ENCODE measurements at places on chromosomes 3 and 15.

- DNase-seq = no peak
Measured at GRCh38 chr3:127770671-127771355, 51.5 kb downstream of the MGLL start.

GRCh38 chr15:42490291-42490670, 660 bp downstream of the ZNF106 start:
- no peak for DNase-seq

DNA sequence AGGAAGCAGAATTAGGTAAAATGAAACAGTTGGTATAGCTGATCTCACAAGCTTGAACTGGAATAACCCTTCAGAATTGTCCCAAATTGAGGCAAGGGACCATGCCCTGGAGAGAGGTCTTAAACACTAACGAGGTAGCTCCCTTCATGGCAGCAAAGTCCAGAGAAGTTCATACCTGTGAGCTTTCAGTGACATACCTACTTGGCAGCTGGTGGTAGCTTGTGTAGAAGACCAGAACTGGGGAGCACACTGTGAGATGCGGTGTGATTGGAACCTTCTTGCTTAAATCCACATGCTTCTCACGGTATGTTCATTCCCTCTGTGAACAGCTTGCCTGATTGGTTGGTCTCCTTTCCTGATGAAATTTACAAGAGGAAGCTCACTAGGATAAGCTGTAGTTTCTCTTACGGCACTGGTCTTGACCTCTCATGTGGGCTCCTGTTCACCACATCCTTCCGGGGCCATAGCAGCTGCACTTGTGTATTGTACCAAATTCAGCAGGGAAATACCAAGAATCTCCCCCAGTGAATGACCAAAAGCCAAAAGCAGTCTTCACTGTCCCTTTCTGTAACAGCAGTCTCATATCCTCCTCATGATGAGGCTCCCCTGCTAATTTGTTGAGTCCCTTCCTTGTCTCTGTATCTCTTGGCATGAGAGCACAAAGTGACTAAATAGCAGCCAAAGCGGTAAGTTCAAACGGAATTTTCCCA, 483.7 kb upstream of the FRG2C start:
- DNase-seq = no peak

DNA sequence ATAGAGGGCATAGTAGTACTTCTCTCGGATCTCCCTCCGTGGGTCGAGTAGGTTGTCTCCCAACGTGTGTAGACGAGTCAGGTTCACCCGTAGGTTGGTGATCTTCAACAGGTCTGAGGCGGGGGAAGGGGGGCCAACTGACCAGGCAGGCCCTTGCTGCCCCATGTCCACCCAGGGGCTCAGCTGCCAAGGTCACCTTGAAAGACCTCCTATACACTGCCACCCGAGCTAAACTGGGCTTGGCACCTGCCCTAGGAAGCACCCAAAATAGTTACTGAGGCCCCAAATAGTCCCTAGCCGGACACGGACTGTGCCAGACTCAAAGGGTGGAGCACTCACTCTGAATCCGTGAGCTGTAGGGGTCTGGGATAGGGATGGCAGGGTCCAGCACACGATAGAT, 1.8 kb downstream of the LAMB2 start:
- no peak for DNase-seq

GRCh38 chr15:52308446-52309153, 13.0 kb upstream of the MYO5C start:
- no peak for DNase-seq
